Stimulated activated CD8-positive, alpha-beta memory T cell treated with anti-CD3 and anti-CD28 coated beads, Interleukin-4, amount 100 ng/mL, for 1 hour (primary cell): ENCODE measurements at places on chromosomes 1 and 21.
A peak's percentile ranks its signal among the peaks of the same experiment; 100 is the strongest.

DNA sequence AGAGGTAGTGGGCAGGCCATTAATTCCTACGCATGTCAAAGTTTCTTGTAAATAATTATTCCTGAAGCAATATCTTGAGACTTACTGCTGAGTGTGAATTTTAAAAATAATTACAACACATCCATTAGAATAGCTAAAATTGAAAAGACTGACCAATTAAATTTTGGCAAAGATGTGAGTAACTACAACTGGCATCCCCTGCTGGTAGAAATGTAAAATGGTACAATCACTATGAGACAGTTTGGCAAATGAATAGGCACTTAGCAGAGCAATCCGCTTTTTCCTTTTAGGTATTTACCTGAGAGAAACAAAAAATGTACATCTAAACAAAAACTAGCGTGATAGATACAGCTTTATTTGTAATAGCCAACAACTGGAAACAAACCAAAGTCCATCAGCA is 798.9 kb downstream of the BRINP3 start:
- no peak for DNase-seq

GRCh38 chr1:229127301-229127700 is 143.6 kb upstream of the RAB4A start:
- no peak for DNase-seq

DNA sequence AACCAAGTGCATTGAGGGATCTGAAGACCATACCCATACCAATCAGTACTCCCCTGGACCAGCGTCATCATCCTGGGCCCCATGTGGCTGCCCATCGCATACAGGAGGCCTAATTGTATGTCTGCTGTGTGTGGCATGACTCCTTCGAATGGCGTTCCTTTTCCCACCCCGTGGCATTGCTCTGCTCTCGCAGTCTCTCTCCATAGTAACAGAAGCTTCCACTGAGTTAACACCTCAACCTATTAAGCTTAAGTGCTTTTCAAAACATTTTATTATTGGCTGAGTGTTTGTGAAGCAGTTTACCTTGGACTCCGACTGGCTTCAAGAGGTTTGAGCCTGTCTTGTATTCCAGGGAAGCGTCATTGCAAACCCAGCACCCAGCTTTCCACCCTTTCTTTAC is 187.1 kb upstream of the LMO4 start:
- no peak for DNase-seq

DNA sequence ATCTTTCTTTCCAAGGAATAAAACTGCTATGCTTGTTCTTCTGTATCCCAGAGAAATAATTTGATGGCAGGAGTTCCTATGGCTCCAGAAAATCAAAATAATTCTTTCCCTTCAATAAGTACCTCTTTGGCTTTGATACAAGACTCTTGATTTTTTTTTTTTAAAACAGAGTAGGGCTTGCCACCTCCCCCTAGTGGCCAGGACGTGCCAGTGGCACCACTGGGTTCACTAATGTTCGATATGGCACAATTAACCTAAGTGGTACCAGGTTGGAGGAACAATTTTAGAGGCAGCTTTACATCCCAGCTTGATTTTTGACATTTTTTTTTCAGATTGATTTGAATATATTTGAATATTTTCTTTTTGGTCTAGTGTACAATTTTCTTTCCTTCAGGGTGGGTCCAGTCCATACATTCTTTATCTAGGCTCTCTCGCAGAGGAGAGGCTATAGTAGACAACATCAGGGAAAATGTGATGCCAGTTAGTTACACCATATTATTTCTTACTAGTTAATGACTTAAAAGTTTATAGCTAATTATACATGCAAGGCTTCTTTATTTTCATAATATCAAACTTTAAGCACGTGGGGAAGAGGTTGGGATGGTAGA is 330.9 kb downstream of the S1PR1 start:
- DNase-seq = peak; percentile 9

DNA sequence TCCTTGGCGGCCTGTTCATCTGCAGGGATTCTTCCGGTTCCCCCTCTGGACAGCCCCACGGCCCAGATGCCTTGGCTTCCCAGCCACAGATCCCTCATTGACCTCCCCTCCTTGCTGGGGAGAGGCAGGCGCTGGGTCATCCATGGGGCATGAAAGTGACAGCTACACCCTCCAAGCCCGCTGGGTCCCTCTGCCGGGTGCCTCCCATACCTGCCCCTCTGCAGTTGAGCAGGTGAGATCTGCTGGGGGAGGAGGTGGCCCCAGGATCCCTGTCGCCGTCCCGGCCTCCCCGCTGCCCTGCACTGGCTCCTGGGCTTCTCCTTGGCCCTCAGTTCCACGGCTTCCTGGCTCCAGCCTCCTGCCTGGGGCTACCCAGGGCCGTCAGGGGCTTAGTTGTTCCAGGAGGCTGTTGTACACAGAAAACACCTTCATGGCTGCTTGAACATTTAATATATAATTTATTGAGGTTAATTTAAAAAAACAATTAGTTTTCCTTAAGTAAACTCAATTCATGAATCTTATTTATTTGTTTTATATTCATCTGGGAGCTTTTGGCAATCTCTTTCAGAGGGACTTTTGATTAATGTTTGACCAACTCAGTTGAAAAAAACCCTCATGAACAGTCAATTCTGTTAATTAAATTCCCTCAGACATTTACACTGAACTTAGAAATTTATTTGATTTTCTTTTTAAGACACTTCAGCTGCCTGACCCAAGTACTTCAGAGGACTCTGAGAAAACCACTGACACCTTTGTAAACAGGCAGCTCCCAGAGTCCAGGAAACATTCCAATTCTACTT is 67.6 kb upstream of the ABCG1 start:
- no peak for DNase-seq

- no peak for DNase-seq
Observed at GRCh38 chr1:98278055-98278454, 357.2 kb upstream of the DPYD start.

DNA sequence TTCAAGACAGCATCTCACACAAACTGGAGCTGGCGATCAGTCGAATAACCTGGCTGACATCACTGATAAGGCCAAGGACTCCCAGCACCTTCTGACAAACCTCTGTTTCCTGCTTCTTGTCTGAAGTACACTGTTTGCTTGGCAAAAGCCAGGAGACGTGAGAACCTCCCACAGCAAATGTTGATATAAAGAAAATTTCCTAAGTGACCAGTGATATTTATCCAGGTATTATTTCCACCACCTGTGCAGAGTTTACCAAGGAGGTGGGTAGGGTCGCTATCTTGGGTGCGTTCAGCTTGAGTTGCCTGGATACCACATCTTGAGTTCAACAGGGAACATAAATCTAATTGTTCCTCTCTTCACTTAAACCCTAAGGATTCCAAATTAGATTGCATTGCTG is 72.9 kb downstream of the SETD4 start:
- DNase-seq = no peak

- DNase-seq = no peak
Observed at GRCh38 chr1:157785248-157785647, 8.3 kb upstream of the FCRL2 start.

- DNase-seq = no peak
Observed at GRCh38 chr1:19044471-19044870, 88.0 kb upstream of the IFFO2 start.

DNA sequence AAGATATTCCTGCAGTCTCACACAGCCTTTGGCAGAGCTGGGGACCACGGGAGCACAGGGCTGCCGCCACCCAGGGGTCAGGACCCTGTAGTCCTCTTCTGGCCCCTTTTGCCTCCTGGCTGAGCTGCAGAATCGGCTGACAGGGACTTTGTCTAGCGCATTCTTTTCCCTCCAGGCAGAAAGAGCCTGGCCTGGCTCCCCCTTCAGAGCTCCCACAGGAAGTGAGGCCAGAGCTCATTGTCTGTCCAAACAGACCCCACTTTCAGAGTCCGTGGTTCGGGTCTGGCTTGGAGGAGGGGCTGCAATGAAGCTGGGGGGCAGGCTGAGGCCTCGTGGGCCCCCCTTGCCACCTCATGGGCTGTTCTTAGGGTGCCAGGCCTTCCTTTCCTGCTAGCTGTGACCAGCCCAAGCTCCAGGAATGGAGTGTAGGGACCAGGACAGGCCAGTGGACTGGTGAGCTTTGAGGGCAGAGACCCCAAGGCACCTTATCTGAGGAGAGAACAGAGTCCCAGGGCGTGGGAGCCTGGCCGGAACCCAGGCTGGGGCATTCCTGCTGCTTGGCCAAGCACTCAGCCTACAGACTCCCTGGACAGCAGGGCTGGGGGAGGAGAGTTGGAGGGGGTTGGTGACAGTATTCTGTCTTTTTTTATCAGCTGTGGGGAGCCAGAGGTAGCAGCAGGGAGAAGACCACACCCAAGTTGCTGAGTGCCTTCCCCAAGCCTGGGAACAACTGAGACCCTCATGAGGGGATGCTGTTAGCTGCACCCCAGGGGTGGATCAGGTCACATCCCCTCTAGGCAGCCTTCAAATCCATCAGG is 4.7 kb downstream of the CELSR2 start:
- no peak for DNase-seq

- DNase-seq = no peak
Observed at GRCh38 chr1:65904681-65905083, 112.0 kb downstream of the PDE4B start.

DNA sequence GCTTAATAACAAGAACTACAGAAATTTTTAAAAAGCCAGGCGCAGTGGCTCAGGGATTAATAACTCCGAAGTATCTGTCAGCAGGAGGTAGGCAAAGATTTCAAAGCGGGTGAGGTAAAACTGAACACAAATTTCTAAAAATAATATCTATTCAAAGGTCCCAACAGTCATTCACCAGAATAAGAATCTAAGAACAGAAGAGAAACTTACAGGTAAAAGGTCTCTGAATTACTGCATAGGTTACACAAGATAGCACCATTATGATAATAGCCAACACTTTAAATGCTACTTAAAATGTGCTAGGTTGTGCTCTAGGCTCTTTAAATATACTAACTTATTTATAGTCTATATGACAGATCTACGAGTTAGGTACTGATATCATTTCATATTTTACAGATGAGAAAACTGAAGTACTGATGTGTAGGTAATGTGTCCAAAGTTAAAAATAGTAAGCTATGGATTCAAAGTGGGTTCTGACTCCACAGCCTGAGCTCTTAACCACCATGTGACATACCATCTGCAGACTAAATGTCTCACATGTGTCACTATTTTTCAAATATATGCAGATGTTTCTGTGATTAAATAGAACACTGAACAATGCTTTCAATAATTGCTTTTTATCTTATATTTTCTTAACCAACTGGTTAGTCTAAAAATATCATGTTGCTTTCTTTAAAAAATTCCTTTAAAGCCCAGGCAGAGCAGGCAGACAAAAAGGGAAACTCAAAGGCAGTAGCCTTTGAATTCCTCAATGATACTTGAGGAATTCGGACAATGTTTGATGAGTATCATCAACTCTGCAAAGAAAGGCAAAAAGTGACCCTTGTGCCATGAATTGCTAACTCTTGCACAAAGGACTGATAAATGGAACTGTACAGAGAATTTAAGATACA is 80.5 kb upstream of the TTC39A start:
- DNase-seq = no peak

DNA sequence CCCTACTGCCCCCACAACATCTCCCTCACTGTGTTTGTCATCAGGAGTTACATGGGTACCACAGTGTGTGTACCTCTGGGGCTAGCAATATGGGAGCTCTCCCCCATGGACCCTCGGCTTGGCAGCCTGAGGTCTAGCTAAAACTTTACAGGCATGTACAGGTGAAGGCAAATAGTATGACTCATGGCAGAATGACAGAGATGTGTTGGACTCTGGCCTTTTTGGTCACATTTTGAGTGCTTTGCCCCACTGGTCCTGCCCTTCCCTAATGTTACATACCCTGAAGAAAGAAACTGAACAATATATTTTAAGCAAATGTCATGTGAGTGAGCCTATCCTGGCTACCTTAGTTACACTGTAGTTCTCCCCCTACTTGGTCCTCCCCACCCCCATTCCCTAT is 124.0 kb downstream of the NGF start:
- DNase-seq = no peak

GRCh38 chr1:117732956-117733355 is 127.1 kb downstream of the TENT5C start:
- no peak for DNase-seq

- DNase-seq = no peak
Observed at GRCh38 chr1:24932284-24932683, 2.2 kb upstream of the RUNX3 start.

- DNase-seq = no peak
Observed at GRCh38 chr1:228275179-228275429, 67.3 kb downstream of the OBSCN start.

GRCh38 chr1:212671342-212672031 is 28.2 kb downstream of the BATF3 start:
- no peak for DNase-seq

- DNase-seq = no peak
Observed at GRCh38 chr1:59707178-59707791, 107.5 kb upstream of the HOOK1 start.

GRCh38 chr1:83827741-83828140 is 171.2 kb downstream of the TTLL7 start:
- DNase-seq = no peak

DNA sequence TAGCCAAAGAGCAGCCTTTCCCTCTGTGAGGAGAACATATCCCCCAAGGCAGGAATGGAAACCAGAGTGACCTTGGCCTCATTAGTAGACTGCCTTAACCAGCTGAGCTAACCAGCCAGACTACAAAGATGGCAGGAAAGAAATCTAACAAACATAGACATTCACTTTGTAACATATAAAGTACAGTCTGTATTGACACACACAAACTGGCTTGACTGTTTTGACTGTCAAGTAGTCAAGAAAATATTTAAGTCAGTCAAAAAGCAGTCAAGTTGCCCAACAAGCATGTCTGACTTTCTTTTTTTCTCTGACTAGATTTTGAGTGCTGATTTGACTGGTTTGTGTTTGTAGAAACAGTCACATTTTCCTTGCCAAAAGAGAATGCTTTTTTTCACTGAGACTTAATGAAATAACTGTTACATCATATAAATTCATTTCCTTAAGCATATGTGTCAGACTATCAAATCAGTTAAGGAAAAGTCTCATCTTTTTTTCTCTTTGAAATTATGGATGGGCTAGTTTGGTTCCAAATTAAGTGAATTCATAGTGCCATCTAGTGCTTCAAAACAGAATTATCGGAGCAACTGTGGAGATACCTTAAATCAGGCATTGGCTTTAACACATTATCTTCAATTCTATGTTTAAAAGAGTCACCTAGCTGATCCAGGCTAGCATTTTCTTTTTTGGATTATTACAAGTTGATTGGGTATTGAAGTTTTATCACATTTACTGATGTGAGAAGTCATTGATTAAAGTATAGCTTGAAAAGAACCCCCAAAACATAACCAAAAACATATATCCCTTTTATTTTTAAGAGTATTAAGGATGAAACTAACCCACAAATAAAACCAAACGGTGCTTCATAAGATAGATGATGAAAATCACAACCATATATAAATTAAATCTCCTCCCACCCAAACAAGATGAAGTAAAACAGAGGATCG is 75.0 kb downstream of the ATP6V1G3 start:
- DNase-seq = no peak

GRCh38 chr1:27292106-27292505 is 29.9 kb upstream of the TMEM222 start:
- no peak for DNase-seq

DNA sequence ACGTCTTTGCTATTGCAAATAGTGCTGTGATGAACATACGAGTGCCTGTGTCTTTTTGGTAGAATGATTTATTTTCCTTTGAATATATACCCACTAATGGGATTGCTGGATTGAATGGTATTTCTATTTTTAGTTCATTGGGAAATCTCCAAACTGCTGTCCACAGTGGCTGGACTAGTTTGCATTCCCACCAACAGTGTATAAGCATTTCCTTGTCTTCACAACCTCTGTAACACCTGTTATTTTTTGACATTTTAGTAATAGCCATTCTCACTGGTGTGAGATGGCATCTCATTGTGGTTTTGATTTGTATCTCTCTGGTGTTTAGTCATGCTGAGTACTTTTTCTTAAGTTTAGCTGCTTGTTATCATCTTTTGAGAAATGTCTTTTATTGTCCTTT is 215.0 kb downstream of the FMN2 start:
- DNase-seq = no peak

GRCh38 chr1:93436496-93436895 is 11.4 kb upstream of the FNBP1L start:
- DNase-seq = no peak
